A172 (cell line): ENCODE measurements at places on chromosomes 7 and 10. TPM values are rescaled to one million over a fixed set of nuclear protein-coding genes. Genes with fewer than 3 reads are reported as not detected.

C10orf67 gene
- total RNA-seq: 1.0 TPM in 1 of 2 replicates, not detected in the other

SORCS3 gene
- not detected in 2 replicates for total RNA-seq

NEUROD6 gene
- not detected in 2 replicates for total RNA-seq

DGKI gene
- 0.29 and 1.1 TPM in 2 replicates for total RNA-seq

MRPS33 gene
- 30.1 and 41.0 TPM in 2 replicates for total RNA-seq
